Stimulated activated CD4-positive, alpha-beta T cell treated with anti-CD3 and anti-CD28 coated beads, Interleukin-12 subunit alpha, Interleukin-12 subunit beta, amount 100 ng/mL, for 48 hours (primary cell): ENCODE measurements at places on chromosomes 13 and 19.

- DNase-seq = no peak
Measured at GRCh38 chr13:39341251-39341650, 261.7 kb downstream of the LHFPL6 start.

- DNase-seq = no peak
Measured at GRCh38 chr13:27960362-27961226, 8.5 kb downstream of the CDX2 start.

DNA sequence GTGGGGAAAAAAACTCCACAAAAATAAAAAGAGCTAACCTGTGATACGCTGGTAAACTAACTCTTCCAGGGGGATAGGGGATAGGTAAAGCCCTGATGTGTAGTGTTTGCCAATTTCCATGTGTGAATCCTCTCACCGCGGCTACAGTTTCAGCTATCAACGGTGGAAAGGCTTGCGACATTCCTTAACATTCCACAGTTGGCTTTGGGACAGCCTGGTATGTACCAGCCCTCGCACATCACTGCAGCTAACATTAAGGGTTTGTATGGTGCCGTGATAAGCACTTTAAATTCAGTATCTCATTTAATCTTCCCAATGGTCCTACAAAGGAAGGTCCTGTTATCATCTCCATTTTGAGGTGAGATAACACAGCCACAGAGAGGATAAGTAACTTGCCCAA, 112.4 kb downstream of the KATNAL1 start:
- DNase-seq = no peak

DNA sequence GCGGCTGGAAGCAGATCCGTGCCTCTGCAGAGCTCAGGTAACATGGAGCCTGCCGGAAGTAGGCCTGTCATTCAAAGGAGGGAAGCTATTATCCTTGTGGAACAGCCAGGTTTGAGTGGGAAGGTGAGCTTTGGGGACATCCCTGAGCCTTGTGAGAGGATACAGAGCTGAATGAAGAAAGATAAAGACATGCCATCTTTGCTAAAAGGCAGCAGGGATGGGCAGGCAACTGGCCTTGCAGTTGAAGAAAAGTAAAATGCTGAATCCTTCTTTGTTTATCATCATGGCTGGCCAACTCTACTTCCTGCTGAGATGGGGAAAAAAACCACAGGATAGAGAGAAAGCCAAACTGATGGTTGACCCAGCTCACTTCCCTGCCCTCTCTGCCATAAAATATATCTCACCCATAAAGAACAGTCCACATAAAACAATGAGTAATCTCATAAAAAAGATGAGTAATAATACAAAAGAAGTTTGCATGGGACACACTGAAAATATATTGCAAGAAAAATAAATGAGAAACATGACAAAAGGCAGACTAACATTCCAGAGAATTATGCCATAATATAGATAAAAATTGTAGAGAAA, 226.3 kb downstream of the DLEU7 start:
- DNase-seq = no peak

DNA sequence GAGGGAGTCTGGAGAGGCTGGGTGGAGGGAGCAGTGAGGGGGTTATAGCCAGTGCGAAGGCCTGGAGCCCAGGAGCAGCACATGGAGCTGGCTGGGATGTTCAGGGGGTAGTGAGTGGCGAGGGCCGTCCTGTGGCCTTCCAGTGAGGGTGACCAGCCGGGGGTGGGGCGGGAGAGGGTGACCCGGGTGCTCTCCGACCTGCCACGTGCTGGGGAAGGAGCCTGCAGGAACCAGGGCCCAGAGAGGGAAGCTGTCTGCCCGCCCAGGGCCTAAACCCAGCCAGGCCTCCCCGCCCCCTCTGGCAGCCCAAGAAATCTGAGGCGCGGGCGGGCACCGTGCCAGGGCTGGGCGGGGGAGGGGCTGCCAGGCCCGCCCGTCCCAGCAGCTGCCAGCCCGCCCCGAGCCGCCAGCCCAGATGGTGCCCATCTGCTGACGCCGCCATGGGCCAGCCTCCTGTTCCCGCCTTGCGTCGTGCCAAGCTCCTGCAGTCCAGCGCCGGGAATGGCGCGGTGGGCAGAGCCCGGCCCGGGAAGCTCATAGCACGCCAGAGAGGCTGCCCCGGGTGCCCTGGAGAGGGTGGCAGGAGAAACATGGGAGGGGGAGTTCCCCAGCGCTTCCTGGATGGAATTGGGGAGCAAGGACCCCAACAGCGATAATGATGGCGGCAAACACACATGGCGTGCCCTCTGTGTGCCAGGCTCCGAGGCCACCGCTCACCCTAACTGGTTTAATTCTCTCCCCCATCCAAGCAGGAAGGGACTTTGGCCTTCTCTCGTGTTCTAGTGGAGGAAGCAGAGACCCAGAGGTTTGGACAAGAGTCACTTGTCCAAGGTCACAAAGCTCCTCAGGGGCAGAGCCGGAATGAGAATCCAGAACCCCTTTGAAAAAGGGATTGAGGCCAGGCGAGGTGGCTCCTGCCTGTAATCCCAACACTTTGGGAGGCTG, 21.5 kb downstream of the NFIC start:
- DNase-seq = no peak

DNA sequence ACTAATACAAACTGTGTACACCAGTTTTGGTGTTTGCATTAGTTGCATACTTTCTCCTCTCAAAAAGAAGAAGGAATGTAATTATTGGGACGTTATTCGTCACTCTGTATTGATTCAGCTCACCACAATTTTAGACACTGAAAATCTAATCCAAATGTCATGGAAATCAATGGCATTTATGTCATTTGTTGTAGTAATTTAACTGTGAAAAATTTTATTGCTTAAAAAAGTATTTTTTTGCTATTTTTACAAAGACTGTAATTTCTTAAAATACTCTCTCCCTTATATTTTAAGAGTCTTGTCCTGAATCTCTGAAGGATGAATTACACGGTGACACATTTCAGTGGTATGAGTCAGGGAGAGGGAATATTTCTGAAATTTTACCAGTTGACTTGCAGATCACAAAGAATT, 2117.6 kb downstream of the PCDH9 start:
- no peak for DNase-seq

DNA sequence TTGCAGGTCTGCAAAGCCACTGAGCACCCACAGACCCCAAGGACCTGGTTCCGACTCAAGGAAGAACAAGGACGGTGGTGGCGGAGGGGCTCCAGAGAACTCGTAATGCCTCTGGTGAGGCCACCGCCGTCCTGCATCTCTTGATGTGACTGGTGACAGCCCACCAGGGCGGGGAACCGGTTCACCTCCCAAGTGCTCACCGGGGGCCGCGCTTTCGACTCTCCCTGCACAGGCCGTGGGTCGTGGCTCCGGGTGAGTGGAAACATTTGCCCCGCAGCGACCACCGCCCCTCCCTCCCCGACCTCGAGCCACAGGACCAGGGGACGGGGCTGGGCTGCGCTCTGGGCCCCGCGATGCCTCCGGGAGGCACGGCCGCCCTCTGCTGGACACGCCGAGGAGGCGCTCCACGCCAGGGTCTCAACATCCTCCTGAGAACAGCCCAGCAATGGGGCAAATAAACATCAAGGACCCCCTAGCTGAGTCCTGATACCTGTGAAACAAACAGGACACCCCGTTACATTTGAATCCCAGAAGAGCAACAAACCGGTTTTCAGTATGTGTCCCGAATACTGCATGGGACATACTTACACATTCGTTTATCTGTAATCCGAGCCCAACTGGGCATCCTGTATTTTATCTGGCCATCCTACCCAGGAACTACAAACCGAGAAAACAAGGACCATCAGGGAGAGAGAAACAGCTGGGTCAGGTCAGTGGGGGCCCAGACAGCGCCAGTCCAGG, 3.9 kb upstream of the PLPP2 start:
- DNase-seq = no peak

DNA sequence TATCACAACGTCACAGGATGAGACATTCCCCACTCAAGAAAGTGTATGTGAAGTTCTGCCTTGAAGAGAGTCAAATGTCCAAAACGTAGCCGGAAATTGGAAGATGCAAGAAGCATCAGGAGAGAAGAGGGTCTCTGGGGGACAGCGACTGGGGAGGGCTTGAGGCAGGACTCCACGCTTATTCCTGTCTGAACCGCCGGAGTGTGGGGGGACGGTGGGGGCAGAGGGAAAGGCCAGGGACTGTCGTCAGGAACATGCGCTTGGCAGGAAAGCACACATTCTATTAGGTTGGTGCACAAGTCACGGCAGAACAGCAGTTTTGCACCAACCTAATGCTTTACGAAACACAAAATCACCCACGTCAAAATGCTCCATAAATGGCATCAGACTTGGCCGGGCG, 95.3 kb upstream of the TM9SF2 start:
- no peak for DNase-seq

GRCh38 chr19:55484593-55485438, at the start of gene NAT14:
Gene NAT14 (plus strand): TSS chr19:55485188. CDS start chr19:55485709, 521 bp downstream.
- peak; percentile 52 for DNase-seq

DNA sequence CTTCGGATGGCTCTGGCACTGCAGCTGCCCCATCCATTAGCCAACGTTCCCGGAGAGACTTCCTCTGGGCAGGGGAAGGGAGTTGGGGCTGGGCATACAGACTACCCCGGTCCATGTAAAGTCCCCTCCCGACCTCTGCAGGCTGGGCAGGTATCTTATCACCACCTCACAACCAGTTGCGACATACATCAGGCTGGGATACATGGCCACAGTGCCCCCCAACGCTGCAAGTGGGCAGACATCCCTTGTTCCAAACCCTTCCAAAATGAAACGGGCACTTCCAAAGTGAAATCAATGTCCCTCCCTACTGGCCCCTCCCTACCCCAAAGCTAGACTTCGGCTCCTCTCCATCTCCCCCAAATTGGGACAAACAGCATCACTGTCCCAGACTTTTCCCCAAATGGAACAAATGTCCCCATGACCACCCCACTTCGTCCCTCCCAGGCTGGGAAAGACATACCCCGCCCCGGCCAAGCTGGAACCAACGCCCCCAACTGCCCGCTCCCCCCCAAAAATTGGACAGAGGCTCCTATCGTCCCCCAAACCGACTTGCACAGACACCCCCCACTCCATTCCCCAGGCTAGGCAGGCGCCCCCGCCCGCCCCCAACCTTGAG, 5.0 kb downstream of the PALM3 start:
- DNase-seq = no peak

GRCh38 chr19:46546194-46546896, 50.7 kb upstream of the PNMA8B start:
- no peak for DNase-seq

GRCh38 chr13:41250993-41251392, 12.4 kb downstream of the MTRF1 start:
- DNase-seq = no peak

DNA sequence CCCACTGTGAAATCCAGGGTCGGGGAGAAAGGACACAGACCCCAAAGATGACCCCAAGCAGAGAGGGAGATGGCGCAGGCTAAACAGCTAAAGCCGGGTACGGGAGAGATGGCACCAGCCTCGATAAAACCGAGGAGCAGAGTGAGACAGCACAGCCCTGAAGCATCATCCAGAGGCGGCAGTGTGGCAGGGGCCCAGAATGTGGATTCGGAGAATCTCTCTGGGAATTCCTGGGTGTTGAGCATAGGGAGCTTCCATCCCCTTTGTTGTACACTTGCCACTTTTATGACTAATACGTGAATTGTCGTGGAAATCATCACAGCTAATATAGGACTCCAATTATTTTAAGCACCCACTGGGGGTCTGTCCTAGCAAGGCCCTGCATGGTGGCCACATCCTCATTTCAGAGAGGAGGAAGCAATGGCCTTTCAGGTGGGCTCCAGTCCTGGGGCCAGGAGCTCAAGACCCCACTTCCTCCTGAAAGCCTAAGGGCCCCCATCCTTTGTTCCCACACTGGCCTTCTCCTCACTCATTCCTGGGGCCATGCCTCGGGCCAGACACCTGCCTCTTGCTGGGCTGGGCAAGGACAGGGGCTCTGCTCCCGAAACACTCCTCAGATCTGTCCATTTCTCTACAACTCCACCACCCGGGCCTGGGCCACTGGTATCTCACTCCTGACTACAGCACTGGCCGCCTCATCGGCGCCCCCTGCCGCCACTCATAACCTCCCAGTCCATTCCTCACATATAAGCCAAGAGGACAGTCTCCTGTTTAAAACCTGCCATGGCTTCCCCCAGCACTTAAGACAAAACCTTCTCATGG, 29.3 kb upstream of the ATP1A3 start:
- peak; percentile 6 for DNase-seq

- no peak for DNase-seq
Measured at GRCh38 chr19:8001651-8001994, 3.8 kb downstream of the ELAVL1 start.

DNA sequence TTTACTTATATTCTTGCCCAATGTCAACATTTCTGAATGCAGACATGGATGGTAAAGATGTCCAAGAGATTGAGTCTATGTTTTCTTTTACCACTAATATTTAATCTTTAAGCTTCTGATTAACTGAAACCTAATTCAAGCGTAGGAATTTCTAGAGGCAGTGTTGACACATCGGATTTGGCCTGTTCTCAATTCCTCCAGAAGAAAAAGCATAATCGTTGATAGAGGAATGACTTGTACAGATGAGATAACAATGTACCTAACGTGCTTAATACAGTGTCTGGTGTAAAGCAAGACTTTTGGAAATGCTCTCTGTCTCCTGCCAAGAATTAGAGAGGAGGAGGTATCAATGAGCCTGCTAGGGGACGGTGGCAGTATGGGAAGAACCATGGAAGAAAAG, 35.2 kb downstream of the SLC15A1 start:
- no peak for DNase-seq

DNA sequence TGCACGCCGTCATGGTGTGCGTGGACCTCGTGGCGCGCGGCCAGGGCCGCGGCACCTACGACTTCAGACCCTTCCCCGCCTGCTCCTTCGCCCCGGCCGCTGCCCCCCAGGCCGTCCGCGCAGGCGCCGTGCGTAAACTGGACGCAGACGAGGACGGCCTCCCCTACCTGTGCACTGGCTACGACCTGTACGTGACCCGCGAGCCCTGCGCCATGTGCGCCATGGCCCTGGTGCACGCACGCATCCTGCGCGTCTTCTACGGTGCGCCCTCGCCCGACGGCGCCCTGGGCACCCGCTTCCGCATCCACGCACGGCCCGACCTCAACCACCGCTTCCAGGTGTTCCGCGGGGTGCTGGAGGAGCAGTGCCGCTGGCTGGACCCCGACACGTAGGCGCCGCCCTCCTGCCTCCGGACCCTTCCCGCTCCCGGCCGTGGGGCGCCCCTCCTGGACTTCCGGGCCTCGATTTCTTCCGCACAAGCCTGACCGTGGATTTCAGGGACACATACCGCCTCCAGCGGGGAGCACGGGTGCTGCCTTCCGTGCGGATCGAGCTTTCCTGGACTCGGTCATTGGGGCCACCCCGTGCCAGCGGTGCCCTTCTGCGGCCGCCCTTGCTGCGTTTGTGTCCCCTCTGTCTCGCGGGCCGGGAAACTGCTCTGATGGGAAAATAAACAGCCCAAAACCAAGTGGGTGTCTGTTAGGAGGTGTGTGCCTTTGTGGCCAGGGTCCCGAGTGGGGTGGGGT, 7.7 kb downstream of the ADAT3 start:
- no peak for DNase-seq

DNA sequence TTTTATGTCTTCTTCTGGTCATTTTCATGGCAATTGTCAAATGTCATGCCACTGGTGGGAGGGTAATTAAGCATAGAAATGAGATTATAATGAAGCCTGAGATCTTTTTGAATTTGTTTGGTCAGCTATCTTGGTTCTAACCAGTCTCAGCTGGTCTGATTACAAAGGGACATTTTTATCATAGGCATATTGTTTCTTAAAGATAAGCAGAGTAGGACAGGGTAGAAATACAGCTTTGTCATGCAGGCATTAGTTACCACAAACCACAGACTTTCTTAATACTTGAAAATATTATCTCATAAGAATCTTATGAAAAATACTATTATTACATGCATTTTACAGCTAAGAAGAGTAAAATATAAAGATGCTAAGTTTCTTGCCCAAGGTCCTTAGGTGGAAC, 1761.5 kb downstream of the PCDH9 start:
- no peak for DNase-seq
